CD4-positive, alpha-beta T cell treated with Interleukin-15 for 4 hours (primary cell): ENCODE measurements at places on chromosomes 13 and 19.

- no peak for DNase-seq
Measured at GRCh38 chr19:4642625-4643024, 3.3 kb downstream of the TNFAIP8L1 start.

GRCh38 chr19:54432144-54432738 is 16.8 kb upstream of the LENG8 start:
- no peak for DNase-seq

GRCh38 chr19:47284324-47284899 is 9.7 kb downstream of the INAFM1 start:
- peak; percentile 76 for DNase-seq

- DNase-seq, result no peak
Measured at GRCh38 chr13:100895651-100896050, 221.1 kb upstream of the TMTC4 start.

DNA sequence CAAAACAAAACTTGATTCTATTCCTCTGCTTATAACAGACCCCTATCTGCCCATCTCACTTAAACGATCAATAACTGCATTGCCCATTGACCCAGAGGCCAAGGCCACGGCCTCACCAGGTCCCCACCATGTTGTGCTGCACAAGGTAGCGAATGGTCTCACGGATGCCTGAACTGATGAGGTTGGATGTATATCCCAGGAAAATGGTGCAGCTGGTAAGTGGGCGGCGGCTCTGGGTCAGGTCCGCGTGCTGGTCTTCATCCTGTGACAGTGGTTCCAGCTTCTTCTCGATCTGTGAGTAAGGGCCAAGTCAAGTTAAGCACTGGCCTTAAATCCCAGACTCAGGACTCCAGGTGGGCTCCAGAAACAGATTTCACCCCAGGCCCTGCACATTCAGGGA is 1.6 kb downstream of the DHPS start:
- no peak for DNase-seq

DNA sequence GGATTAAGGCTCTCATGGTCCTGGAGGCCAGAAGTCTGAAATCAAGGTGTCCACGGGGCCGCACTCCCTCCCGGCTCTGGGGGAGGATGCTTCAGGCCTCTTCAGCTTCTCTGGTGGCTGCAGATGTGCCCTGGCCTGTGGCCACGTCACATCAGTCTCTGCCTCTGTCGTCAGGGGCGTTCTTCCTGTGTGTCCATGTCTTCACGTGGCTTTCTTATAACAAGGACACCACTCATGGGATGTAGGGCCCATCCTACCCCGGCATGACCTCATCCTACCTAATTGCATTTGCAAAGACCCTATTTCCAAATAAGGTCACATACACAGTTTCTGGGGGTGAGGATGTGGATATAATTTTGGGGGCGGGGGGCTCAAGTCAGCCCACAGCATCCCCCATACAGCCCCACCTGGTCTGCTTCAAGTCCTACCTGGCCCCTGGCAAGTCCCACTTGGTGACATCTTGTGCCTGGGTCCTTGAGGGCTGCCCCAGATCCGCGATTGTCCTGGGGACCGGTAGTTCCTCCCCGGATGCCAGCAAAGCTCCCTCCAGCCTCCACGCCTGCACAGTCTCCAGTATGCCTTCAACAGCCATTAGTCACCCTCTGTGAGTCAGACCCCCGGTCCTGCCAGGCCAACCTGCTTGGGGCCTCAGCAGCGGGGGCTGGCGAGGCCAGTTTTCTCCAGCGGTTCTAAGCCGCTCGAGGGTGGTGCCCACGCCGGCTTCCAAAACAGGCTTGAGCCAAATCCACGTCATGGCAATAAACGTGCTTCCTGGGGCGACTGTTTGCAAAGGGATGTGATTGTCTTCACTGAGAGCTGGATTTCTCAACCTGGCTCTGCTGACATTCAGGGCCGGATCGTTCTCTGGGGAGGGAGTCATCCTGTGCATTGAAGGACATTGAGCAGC is 32.2 kb downstream of the MYO9B start:
- peak; percentile 12 for DNase-seq

DNA sequence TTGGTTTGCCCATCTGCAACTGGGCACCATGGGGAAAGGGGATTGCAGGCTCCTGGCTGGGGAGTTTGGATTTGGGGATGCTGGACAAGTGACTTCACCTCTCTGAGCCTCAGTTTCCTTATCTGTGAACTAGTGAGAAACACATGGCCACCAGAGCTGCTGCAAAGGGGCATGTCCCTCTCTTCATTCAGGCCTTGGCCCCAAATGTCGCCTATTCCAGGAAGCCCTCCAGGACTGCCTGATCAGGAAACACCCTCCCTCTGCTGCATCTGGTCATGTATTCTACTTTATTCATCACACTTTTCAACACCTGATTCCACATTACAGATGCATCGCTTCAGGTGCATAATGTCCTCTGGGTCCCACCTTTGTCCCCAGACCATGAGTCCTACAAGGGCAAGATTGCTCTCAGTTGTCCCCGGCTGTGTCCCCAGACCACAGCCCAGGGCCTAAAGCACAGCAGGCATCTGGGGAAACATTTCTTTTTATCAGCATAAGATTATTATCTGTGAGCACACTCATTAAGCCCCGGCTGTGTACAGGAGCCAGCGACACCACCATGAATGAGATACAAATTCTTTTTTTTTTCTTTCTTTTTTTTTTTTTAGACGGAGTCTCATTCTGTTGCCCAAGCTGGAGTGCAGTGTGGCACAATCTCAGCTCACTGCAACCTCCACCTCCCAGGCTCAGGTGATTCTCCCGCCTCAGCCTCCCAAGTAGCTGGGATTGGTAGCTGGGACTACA is 37.5 kb downstream of the ARRDC2 start:
- no peak for DNase-seq

- DNase-seq, result no peak
Measured at GRCh38 chr19:13956365-13956744, 4.0 kb downstream of the DCAF15 start.

DNA sequence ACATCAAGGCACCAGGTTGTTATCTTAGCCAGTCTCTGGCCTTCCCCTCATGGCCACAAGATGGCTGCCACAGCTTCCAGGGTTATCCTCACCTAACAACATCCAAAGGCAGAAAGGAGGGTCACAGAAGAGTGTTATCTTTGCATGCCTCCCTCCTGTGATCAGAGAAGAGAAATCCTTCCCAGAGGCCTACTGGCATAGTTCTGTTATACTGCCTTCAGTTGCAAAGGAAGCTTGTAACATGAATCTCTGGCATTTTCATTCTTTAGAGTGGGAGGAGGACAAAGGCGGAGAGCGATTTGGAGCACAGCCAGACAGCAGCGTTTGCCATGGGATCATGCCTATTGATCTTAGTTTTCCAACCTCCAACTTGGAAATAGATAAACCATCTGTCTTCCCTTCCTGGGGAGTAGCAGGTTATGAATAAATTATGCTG is 135.7 kb downstream of the DNAJC15 start:
- DNase-seq, result no peak

DNA sequence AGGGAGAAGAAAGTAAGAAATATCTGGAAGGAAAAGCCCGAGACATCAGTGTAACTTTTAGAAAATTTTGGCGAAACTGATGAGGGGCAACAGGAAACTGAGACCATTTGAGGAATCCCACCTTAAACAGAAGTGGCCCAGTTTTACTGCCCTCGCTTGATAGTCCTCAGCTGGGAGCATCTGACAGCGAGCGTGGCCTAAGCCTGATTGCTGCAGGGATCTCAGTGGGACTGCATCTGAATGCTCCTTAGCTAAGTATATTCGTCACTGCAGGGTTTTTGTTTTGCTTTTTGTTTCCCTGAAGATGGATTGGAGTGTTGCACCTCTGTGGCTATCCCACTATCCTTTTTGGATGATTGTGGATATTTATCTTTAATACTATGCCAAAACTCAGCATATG is 262.7 kb upstream of the KLHL1 start:
- DNase-seq, result no peak

DNA sequence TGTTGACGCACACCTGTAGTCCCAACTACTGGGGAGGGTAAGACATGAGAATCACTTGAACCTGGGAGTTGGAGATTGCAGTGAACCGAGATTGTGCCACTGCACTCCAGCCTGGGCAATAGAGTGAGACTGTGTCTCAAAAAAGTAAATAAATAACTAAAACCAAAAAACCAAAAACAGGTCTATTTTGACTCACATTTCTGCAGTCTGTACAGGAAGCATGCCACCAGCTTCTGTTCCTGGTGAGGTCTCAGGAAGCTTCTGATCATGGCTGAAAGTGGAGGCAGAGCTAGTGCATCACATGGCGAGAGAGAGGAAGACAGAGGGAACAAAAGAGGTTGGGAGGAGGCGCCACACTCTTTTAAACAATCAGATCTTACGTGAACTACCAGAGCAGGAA is 142.5 kb downstream of the ITGBL1 start:
- DNase-seq, result no peak

DNA sequence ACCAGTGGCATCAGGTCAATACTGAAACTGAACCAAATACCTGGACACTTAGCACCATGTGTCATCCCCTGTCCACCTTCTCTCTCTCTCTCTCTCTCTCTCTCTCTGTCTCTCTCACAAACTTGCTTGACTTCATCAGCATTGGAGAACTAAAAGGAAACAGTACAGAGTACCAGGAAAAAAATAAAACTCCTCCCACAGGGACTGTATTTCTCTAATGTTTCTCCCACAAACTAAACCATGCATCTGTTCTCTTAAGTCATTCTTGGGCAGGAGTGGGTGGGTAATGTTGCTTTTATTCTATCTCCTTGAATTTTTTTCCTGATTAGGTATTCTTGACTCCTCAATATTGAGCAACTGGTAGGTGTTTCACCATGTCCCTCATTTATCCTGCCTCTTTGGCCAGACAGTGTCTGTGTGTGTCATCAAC is 112.9 kb upstream of the CACNA1A start:
- no peak for DNase-seq

- DNase-seq, result no peak
Measured at GRCh38 chr13:36859259-36859658, 40.2 kb downstream of the RFXAP start.

DNA sequence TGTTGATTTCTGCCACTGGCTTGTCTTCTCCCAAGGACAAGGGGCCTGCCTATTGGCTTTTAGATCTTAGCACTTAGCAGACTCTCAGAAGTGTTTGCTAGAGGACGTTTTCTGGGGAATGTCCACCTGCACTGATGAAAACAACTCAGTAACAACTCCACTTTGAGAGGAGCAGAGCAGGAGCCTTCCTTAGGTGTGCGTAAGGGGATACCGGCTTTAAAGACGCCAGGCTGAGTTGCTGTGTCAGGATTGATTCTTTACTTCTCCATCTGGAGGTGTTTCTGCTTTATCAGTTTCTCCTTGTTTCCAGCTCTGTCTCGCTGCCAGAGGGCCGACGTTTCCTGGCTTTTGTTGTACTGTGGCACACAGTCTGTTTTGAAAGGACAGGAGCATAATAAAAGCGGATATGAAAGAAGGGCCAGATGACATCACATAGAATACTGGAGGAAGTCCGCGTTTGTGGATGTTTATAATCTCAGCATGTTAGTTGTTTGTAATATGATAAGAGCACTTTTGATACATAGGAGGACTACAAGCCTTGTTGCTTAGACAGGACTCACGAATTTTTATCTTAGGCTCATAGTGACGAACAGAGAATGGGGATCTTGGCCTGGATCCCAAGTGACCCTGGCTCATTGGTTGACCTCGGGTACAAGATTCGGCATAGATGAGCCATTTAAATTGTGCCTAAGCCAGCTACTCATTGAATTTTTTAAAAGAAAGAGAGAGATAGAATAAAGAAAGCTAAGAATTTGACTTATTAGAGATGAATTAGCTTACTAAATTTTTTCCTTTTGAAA is 34.6 kb downstream of the COL4A2 start:
- DNase-seq, result no peak

GRCh38 chr19:56076498-56076897 is 44.6 kb downstream of the ZNF787 start:
- peak; percentile 41 for DNase-seq

GRCh38 chr13:36151591-36151990 is 20.4 kb upstream of the DCLK1 start:
- DNase-seq, result no peak

DNA sequence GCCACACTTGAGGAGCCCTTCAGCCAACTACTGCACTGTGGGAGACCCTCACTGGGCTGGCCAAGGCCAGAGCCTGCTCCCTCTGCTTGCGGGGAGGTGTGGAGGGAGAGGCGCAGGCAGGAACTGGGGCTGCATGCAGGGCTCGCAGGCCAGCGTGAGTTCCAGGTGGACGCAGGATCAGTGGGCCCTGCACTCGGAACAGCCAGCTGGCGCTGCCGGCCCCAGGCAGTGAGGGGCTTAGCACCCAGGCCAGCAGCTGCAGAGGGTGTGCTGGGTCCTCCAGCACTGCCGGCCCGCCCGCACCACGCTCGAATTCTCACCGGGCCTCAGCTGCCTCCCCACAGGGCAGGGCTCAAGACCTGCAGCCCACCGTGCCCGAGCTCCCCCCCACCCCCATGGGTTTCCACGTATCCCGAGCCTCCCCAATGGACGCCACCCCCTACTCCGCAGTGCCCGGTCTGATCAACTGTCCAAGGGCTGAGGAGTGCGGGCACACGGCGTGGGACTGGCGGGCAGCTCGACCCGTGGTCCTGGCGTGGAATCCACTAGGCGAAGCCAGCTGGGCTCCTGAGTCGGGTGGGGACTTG is 1293.8 kb upstream of the PCDH9 start:
- DNase-seq, result no peak

GRCh38 chr13:20349564-20350381 is 117.7 kb upstream of the GJB6 start:
- no peak for DNase-seq

- DNase-seq, result peak; percentile 68
Measured at GRCh38 chr19:5967994-5968430, 9.9 kb downstream of the RANBP3 start.
